Activated CD4-positive, alpha-beta T cell treated with anti-CD3 and anti-CD28 coated beads, Interleukin-2, Interleukin-6, amounts not matched to agents 100 ng/mL and 50 ng/mL, durations not matched to agents 16 hours and 8 hours (primary cell): ENCODE measurements at places on chromosomes 5 and 9.
A peak's percentile ranks its signal among the peaks of the same experiment; 100 is the strongest.

DNA sequence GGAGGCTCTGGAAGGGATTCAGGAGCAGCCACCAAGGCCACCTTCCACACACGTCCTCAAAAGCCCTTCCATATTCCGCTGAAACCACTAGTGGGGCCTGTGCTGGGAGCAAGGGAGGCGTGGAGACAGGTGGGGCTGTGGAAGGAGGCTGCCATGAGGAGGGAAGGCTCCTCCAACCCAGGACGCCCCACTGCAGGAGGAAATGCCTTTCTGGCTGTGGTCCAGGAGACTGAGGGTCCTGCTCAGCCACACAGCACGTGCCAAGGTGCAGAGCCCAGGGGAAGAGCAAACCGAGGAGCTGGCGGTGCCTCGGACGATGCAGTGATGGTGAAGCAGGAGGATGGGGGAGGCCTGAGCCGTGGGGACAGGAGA, 49.5 kb downstream of the ADAMTS2 start:
- no peak for DNase-seq

DNA sequence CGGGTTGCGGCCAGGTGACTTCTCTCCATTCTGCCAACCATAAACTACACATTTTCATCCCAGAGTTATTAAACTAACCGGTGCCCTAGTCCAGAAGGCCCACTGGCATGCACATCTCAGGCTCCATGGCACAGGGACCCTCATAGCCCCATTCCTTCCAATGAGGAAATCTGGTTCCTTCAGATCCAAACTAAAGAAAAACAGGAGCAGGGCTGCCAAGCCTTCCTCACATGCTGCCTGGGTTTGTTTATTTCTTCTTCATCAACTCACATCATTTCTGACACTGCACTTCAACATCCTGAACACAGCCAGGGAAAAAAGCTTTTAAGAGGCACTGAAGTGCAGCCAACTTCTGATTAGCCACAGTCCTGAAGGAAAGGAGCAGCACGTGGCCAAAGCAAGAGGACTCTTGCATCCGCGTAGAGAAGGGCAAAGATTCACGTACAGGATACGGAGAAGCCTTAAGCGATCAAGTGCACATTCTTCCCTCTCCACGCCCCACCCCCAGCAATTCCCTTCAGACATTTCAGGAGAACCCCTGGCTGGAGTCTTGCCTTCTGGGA, 22.5 kb downstream of the LHFPL2 start:
- no peak for DNase-seq

DNA sequence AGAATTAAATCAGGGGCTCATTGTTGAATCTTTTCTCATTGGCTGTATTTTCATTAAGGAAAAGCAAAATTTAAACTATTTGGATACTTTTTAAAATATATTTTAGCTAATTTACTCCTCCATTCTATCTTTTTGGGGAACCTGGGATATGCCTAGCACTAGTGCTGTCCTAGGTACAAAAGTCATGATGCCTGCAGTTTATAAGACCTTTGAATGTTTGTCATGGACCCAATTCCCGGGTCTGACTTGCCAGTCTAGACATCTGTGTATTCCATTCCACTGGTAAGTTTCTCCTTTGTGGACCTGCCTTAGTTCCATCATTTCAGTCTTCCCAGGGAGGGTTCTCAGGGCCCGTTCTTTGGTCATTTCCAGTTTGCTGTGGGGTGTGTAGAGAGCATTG, 63.0 kb downstream of the WWC1 start:
- DNase-seq = no peak

DNA sequence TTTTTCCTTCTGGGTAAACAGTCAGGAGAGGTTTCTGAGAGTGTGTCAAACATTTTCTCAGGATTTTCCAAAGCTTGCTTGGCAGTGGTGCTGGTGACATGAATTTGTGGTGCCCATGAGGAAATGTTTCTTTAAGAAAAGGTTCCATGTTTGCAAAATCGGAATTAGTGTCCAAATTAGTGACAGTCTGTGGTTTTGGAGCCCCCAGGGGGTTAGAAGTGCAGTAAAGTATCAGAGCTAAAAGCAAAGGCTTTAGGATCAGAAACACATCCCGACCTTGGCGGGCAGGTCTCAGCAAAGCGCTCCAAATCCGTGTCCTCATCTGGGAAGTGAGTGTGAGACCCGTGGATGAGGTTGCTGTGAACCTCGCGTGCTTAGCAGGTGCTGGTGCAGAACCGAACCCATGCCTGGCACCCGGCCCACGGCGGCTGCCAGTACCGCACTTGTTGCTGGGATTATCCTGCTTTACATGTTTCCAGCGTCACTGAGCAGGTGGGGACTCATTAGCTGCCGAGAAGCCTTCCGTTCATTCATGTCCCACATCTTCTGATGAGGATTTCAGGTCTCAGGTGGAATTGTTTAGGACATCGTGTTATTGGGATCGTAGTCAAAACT, 70.8 kb upstream of the COL5A1 start:
- no peak for DNase-seq

DNA sequence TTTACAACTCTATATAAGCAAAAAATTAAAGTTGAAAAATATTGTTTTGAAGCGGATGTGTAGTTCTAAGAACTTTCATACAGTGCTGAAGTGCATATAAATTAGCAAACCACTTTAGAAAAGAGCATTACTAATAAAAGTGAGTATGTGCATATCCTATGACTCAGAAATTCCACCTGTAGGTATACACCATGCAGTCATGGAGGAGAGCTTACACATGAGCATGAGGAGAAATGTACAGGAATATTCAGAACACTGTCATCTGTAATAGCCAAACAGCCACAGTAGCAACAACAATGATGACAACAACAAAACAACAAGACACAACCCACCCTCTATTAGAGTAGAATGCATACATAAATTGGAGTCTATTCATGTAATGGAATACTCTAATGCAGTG, 138.2 kb upstream of the ARRDC3 start:
- DNase-seq = no peak

DNA sequence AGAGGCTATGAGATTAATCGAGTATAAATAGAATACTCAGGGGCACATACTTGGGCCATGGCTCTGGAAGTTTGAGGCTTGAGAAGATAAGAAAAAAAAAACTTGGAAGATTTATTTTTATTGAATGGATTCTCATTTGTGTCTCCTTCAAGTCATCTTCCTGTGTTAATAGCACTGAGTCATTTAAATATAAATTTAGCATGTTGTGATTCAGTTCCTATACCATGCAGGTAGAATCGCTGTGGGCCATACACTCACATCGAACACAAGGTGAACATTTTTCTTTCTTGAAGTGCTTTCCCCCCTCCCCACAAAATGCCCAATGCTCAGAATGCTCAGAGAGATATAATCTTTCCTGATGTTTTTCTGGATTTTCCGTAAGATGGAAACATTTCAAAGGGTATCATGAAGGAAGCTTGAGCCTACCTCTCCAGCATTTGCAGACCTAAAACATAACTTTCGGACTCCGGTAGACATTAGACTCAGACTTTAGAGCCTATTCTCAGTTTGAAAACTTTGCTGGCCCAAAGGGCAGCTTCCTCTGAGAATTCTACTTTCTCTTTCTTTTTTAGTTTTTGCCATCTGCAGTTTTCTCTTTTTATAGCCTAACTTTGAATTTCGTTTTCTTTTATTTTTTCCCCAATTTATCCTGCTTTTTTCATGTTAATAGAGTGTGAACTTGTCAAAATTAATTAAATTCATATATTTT, 737.6 kb upstream of the NUDT12 start:
- DNase-seq = no peak

DNA sequence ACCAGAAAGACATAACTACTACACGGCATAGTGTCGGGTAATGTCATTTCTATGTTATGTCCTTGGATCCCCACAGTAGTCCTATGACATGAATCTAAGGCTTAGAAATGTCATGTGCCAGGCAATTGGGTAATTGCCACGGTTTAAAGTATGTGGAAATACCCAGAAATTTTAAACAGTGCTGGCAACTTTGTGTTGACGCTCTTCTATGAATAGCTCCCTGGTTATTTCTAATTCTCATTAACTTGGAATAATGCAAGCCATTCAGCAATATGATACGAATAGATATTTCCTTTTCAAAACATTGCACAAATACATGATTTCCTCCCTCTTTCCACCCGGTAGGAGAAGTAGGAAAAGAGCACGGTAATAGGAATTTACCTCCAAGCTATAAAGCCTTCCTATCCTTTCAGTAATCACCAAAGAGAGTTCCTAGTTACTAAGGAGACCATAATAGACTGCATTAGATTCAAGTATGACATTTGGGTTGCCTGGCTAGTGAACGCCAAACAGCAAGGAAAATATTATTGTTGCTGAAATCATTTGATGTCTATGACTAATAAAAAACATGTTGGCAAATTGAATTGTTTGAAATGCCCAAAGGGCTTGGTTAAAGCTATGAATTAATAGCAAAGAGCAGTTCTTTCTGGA, 168.4 kb downstream of the CCDC192 start:
- no peak for DNase-seq

- DNase-seq = no peak
Observed at GRCh38 chr9:96084331-96084734, 208.8 kb downstream of the ERCC6L2 start.

GRCh38 chr9:129596541-129597331, 24.2 kb downstream of the C9orf50 start:
- DNase-seq = no peak

GRCh38 chr9:90053027-90053426, 448.2 kb downstream of the GADD45G start:
- peak; percentile 19 for DNase-seq

DNA sequence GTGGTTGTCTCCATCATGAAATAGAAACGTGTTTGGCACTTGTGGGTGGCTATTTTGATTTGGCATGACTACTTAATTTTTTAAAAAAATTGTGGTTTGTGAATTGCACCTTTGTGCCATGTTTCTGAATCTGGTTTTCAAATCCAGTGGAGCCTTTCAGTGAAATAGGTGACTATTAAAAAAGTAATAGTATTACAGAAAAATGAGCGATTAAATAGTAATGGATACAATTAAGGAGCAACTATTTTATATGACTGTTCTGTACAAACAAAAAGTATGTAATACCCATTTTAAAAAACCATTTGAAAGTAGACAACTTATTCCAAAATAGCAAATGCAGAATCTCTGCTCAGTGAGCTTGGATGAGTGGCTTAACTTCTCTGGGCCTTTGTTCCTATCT, 3.0 kb downstream of the SOWAHA start:
- DNase-seq = no peak

GRCh38 chr5:175694371-175695160, 36.7 kb downstream of the HRH2 start:
- no peak for DNase-seq

DNA sequence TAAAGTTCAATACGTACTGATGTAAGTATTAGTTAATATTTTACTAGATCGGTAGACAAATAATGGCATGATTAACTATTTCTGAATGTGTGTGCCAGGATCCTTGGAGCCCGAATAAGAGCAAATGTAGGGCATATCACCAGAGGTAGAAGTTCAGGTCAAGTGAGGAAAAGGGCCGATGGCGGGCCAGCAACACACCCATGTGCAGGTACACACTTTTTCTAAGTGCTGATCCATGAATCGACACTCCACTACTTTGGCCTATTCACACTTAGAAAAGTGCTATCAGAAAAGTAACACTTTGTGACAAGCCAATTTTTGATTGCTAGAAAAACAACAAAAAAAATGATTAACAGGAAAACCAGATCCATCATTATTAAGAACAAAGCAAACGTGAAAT, 150.3 kb downstream of the AUH start:
- no peak for DNase-seq

DNA sequence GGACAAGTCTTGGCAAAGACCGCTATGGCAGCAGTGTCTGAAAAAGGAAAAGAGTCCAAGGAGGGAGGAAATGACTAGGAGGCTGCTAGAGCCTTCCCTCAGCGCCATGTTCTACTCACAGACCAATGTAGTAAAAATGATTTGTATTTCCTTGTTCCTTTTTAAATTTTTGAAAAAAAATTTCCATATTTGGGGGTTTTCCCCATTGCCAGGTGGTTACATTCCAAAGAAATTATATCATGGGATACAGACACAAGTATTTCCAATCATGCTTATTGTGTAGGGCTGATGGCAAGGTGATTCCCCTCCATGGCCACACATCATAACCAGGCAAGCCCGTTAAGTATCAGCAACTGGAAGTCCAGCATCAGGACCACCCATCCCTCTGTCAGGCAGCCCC, 138.2 kb downstream of the PIP5K1B start:
- DNase-seq = no peak

DNA sequence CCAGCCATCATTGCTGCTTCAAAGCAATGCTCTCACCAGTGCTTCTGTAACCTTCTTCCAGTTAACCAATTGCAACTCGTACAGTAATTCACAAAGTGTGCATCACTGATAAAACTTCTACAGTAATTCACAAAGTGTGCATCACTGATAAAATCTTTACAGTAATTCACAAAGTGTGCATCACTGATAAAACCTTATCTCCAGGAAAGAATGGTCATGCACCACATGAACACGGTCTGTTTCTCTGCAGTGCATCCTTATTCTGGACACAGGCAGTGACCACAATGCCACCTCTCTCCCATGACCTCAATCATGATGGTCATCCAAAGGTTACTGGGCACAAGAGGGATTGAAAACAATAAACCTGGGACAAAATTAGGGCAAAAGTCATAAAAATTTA, 153.6 kb downstream of the TSSK1B start:
- DNase-seq = no peak

- DNase-seq = no peak
Observed at GRCh38 chr9:125656560-125656959, 50.4 kb downstream of the MAPKAP1 start.

GRCh38 chr5:112691758-112692157, 45.9 kb upstream of the APC start:
- DNase-seq = peak; percentile 60

DNA sequence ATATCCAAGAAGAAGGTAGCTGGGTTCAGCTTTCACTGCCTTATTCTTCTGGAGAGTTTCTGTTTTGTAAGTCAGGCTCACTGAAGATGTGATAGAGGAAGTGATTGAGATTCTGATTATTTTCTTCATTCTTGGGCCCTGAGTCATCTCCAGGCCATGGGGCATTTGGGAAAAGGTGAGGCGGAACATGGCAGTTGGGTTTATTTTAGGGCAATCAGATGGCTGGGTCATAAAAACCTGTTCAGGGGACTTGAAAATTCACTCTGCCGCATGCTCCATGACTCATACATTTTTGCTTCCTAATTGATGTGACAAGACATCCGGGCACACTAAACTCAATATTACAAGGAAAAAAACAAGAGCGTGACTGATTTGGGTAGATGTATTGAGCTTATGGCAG, 265.7 kb upstream of the KLF4 start:
- DNase-seq = no peak

DNA sequence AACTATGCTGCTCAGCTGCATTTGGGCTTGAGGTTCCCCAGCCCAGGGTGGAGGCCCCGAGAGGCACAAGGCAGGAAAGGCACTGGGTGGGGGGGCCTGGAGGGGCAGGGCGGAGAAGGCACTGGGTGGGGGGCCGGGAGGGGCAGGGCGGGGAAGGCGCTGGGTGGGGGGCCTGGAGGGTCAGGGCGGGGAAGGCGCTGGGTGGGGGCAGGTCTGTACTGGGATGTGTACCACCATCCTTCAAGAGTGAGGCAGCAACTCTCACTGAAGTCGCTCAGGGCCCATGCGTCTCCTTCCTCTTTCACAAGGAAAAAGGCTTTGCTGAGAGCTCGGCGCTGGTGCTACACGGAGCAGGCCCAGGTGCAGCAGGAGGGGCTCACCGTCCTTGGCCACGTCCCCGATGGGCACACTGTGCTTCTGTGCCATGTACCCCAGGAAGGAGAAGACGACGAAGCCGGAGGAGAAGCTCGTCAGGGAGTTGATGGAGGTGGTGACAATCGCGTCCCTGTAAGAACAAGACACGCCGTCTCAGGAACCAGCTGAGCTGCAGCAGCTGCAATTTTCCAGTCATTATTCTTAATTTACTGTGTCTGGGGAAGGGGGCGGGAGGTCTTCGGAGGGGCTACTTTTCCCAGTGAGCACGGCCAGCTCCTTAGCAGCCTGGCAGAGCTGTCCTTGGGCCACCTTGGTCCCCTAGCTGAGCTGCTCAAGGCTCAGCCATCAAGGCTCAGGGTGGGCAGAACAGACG, 30.8 kb downstream of the SLC6A3 start:
- DNase-seq = no peak
